Stimulated activated CD4-positive, alpha-beta T cell treated with anti-CD3 and anti-CD28 coated beads, TNF-alpha, amount 100 ng/mL, for 24 hours (primary cell): ENCODE measurements at places on chromosomes 5 and 9.

DNA sequence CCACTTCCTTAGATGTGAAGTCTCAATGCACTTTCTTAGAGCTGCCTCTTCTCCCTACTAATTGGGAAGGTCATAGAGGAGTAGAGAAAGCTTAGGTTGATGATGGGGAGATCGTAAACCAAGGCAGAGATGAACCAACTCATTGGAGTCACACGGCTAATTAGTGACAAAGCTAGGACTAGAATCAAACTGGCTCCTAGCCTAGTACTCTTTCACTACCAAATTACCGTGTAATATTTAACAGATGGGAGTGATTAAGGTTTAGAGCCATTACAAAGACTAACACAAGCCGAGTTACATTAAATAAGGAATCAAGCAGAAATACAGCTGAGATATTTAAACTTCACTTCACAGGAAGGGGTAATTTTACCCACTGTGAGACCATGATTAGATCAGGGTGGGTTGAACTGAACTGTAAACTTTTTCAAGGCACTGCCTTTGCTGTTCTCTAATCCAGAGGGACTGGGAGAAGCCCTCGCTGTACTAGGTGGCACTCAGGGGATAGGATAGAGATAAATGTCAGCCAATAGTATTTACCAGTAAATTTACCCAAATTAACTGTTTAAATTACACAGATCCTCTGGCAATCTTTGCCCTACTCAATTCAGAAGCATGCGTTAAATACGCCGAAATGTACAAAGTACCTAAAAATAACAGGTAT lies 166.4 kb upstream of the PIK3R1 start:
- no peak for DNase-seq

DNA sequence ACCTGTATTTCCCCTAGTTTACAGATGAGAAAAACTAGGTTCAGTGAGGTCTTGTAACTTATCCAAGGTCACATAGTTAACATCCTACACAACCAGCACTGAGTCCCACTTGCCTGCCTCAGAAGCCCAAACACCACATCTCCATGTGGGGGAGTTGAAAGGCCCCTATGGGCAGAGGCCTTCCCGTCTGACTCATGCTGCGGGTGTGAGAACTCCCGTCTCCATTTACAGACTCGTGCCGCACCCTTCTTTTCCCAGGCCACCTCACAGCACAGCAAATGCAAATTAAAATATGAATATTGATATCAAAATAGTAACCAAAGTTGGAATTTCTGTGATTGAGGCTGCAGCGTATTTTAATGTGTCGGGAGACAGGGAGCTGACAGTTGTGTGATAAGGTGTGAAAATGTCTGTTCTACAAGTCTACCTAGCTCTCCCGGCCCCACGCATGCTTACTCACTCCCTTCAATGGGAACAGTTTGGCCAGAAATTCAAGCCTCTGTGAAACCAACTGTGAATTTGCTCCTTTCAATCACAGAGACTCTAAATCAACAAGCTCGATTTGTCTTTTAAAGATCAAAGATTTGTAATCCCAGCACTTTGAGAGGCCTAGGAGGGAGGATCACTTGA lies 90.1 kb downstream of the CRB2 start:
- no peak for DNase-seq

- DNase-seq, result no peak
These were observed 90.6 kb downstream of the NLN start for GRCh38 chr5:65812648-65813047.

- no peak for DNase-seq
These were observed 66.2 kb downstream of the ARHGEF28 start for GRCh38 chr5:73692166-73692640.

DNA sequence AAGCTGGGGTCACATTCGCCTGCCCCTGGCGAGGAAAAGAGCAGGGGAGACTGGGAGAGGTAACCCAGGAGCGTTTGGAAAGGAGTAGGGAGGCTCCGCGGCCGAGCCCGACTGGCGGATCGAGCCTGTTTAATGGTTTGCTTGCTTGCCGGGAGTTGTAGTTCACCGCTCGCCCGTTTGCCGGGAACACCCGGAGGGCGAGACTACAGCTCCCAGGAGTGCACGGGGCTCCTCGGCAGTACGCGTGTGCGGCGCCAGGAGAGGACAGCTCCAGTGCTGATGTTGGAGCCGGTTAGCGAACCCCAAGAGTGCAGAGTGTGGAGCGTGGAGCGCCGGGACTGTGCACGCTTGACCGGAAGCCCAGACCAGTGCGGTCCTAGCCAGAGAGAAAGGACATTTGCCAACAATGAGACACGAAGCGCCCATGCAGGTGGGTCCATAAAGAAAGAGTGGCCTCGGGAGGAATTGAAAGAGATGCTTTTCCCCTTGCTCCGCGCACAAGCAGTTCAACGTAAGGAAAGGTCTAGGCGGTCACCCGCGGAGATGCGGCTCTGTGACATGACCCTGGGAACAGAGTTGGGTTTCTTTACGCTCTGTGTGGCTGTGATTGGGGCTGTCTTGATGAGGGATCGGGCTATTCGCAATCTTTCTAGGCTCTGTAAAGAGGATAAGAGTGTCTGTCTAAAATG lies at the start of gene RAB3C:
Gene RAB3C (plus strand): TSS at position 273 of the 689 bp plus-strand sequence. CDS start 134 bp downstream, at position 407.
- peak; percentile 63 for DNase-seq

DNA sequence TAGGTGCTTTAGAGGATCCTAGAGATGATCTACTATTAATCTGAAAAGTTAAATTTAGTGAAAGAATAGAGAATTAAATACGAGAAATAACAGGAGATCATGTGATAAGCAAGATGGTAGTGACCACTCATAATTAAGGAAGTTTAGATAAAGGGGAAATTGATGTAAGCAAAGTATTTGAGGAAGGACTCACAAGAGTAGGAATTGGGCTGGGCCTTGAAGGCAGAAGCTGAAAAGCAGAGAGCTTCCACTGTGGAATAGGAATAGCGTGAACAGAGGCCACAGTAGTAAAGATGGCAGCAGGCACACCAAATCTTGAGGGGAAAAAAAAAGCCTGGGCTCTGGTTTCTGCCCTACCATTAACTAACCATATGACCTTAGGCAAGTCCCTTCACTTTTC lies 38.0 kb downstream of the KIF24 start:
- DNase-seq, result no peak

DNA sequence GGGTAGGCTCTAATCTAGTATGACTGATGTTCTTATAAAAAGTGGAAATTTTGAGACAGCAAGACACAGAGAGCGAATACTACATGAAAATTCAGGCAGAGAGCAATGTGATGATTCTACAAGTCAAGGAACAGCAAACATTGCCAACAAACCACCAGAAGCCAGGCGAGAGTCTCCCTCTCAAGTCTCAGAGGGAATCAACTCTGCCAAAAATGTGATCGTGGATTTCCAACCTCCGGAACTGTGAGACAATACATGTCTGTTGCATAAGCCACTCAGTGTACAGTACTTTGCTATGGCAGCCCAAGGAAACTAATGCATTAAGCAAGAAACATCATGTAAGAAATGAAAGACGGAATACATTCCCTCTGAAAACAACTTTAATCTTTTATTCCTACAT lies 52.1 kb upstream of the CCNG1 start:
- no peak for DNase-seq
